Dermis blood vessel endothelial cell (primary cell): ENCODE measurements at places on chromosomes 11 and 22.
A peak's percentile ranks its signal among the peaks of the same experiment; 100 is the strongest.

GRCh38 chr11:70751142-70751734 lies 352.9 kb downstream of the CTTN start:
- no peak for DNase-seq

GRCh38 chr11:62713343-62713742 lies 5.9 kb downstream of the GNG3 start:
- no peak for DNase-seq

- DNase-seq: no peak
These were observed 125.3 kb downstream of the C11orf91 start for GRCh38 chr11:33575311-33575710.

DNA sequence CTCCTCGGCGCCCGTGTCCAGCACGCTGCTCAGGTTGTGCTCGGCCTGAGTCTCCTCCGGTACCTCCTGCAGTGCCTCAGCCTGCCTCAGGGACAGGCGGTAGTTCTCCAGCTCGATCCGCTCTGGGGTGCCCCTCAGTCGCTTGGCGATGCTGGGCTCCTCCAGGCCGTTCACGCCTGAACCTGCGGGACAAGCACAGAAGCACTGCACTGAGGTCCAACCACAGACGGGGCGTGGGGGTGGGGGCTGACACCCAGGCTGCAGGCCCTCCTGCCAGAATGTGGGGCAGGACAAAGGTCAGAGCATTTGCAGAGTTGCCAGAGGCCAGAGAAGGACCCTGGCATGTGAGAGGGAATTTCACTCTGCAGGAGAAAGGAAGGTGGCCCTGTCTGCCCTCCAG lies 67.6 kb upstream of the BID start:
- DNase-seq: no peak

- DNase-seq: no peak
These were observed 30.8 kb upstream of the POU2AF1 start for GRCh38 chr11:111409915-111410314.

DNA sequence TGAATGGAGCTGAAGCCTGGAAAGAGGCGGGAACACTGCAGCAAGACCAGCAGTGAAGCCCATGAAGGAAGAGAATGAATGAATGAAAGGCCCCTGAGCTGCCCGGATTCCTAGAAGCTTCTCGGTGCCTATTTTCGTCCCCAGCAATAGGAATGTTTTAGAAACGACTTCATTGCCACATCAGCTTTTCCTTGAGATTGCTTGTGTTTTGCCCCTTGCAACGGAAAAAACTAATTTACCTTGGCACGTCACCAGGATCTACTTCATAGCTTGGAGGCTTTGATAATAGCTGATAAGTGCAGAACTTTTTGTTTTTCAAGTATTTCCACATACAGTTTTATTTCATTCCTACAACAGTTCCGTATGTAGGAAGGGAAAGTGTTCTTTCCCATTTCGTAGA lies 248.9 kb upstream of the NARS2 start:
- DNase-seq: peak; percentile 10

DNA sequence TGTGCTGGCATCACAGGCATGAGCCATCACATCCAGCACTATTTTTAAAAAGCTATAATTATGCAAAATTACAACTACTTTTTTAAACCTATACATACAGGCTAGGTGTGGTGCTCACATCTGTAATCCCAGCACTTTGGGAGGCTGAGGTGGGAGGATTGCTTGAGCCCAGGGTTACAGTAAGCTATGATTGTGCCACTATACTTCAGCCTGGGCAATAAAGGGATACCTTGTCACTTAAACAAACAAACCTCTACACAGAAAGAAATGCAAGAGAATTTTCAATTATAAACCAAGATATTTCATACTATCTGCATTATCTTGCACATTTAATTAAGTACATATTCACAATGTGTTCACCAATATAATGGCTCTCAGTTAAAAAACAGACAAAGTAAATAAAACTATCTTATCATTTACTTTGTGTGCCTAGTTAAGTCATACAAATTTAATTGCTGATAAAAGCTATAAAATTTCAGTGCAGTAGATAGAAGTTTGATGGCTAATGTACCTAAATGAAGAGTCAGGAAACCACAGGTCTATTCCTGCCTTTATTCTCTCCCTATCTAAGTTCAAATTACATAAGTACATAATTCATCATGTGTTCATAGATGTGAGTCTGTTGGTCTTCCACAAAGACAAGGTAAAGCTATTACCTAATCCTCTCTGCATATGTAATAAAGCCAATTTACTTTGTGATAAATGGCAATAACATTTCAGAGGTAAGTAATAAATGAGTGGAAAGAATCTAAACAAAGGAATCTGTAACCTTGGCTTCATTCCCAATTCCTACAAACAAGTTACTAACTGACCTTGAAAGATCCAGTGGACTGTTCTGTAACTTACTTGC lies 9.0 kb upstream of the RDX start:
- peak; percentile 74 for DNase-seq
